RPMI7951 (cell line): ENCODE measurements at places on chromosomes 1 and 21. TPM values are rescaled to one million over a fixed set of nuclear protein-coding genes. Genes with fewer than 3 reads are reported as not detected.

DNA sequence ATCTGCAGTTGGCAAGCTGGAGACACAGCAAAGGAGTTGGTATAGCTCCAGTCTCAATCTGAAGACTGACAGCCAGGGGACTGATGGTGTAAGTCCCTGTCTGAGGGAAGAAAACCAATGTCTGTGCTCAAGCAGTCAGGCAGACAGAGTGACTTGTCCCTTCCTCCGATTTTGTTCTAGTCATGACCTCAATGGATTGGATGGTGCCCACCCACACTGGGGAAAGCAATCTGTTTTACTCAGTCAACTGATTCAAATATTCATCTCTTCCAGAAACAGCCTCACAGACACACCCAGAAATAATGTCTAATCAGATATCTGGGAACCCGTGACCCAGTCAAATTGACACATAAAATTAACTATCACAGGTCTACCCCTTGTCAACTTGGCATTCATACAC, 11.9 kb upstream of the MRPL39 start:
- no peak for DNase-seq

DNA sequence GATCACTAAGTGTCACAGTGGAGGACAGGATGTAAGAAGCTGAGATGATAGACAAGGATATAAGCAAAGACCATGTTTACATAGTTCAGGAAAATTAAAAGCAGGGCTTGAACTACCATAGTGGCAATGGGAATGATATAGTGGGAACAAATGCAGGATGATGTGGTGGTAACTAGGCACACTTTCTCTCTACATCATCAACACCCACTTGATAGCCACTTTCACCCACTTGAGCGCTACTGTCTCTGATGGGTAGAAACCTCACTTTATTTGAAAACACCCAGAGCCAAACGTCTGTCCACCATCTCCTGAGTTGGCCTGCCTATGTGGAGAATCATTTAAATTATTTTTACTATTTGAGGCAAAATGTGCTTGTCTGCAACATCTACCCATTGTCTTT, 305.0 kb upstream of the ST6GALNAC5 start:
- no peak for DNase-seq

GRCh38 chr1:223423641-223424233, 30.5 kb downstream of the CCDC185 start:
- peak; percentile 17 for DNase-seq

The MPZ gene
- total RNA-seq = 0.24 and 0.39 TPM in 2 replicates

- DNase-seq = no peak
Observed at GRCh38 chr1:162385280-162385623, 3.7 kb downstream of the C1orf226 start.

GRCh38 chr1:186183970-186184628, 191.0 kb downstream of the TPR start:
- DNase-seq = peak; percentile 50

- peak; percentile 76 for DNase-seq
Observed at GRCh38 chr1:51575406-51576084, 41.3 kb upstream of the OSBPL9 start.

DNA sequence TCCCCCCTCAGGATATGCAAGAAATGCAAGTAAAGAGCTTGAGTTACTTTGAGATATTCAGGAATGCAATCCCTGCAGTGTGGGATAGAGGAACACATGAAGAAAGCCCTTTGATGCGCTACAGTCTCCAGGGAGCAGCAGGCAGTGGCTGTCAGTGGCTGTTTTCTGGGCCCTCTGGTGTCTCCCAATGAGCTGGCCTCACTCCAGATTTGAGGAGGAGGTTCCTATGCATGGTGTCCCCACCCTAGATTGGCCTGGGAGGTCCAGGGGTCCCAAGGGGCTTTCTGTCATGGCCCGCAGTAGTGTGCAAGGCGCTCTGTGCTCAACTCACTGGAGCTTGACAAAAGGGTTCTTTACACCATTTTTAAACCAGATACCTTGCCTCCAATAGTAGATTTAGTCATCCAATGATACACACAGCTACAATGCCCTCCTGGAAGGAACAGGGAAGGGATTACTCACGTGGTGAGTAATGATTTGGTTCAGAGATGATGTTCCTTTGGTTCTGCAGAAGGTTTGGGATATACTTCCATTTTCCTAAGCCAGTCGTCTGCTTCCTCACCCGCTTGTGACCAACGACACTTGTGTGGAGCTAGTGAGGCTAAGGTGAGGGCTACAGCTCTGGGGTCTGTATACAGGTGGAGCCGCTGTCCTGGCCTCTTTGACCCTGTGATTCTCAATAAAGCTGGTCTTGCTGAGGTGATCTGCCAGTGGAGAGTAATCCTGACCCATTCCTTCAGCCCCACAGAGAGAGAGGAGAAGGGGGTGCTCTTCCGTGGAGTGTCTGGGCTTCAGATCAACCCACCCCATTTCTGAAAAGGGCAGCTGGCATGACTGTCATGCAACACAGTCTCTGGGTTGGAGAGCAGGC, 6.6 kb downstream of the BATF3 start:
- peak; percentile 75 for DNase-seq

DNA sequence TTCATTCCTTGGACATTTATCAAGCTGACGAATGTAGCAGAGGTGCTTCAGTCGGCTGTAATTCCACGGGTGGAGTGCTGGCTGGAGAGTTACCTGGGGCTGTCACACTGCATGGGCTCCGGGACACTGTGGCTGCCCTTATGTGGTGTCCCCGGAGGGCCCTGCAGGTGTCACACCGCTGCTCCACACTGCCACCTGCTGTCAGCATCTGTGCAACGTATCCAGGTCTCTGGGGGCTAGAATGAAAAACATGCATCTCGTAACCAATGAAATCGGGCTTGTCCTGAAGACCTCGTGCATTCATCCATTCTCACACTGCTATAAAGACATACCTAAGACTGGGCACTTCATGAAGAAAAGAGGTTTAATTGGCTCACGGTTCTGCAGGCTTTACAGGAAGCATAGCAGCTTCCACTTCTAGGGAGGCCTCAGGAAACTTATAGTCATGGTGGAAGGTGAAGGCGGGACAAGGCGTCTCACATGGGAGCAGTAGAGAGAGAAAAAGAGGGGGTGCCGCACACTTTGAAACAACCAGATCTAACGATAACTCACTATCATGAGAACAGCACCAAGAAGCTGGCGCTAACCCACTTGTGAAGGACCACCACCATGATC, 46.7 kb upstream of the PCBP3 start:
- DNase-seq = peak; percentile 36

DNA sequence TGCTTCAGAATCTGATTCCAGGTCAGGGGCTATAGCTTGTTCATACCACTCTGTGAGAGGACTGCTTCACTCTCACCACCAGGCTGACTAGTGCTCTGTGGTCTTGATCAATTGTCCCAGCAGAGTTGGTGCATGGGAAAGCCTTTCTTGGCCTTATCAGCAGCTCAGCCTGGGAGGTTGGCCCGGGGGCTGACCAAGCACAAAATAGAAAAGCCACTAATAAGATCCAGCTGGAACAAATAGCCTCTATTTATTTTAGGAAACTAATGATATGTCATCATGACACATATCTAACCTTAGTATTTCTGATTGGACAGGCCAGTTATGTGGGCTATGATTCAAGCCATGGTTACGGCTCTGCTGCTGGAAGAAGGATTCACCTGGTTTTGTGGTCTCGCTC, 134.2 kb downstream of the GDAP2 start:
- peak; percentile 96 for DNase-seq

DNA sequence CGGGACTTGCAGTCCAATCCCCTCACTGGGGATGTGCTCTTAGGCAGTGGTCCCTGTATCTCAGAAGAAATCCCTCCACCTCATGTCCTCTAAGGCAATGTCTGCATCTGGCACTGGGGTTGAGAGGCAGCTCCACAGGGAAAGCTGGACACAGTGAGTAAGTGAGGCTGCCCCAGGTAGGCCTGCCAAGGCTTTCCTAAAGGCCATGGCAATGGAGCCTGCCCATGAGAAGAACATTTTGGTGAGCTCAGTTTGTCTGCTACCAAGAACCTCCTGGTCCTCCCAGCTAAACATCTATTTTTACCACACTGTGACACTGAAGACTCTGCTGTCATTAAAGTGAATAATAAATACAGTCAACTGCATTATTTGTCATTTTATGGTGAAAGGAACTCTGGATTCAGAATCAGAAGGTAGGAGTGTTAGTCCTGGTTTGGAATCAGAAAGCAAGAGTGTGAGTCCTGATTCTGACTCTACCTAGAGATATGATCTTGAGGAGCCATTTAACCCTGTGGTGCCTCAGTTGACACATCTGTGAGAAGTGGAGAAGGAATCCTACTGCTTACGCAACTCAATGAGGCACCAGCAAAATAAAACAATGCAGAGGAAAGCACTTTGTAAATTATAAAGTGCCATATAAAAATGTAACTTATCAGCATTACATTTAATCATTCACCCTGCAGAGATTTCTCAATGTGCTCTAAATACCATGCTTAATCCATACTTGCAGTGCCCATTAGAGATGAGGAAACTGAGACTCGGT, 41.0 kb downstream of the TBX15 start:
- DNase-seq = no peak

The OR10Z1 gene
- total RNA-seq = not detected in 2 replicates

GRCh38 chr1:1461721-1462317, 9.7 kb upstream of the ATAD3B start:
- no peak for DNase-seq

DNA sequence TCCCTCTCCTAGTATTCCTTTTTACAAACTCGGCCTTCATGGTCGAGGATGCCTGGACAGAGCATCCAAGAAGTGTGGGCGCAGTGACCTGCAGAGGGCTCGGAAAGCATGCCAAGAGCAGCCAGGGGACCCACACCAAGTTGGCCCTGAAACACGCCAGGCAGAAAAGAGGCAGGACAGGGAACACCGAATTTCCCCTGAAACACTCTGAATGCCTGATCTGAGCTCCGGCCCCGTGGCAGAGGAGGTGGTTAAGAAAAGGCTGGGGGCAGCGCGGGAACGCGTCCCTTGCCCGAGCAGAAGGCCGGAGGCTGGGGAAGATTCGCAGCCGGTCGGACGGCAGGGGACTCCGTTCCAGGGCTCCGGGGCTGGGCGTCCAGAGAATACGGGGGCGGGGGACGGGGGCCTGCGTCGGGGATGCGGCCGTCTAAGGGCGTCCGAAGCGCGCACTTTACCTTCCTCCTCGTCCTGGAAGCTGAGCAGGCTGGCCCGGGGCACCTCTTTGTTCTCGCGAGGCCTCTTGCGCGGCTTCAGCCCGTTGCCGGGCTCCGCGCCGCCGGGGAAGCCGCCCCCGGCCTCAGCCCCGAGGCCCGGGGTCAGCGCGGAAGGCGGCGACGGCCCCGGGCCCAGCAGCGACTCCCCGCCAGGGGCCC, 558 bp downstream of the PAXBP1 start:
- peak; percentile 59 for DNase-seq

The PDPN gene
- total RNA-seq = 1.6 and 2.0 TPM in 2 replicates

DNA sequence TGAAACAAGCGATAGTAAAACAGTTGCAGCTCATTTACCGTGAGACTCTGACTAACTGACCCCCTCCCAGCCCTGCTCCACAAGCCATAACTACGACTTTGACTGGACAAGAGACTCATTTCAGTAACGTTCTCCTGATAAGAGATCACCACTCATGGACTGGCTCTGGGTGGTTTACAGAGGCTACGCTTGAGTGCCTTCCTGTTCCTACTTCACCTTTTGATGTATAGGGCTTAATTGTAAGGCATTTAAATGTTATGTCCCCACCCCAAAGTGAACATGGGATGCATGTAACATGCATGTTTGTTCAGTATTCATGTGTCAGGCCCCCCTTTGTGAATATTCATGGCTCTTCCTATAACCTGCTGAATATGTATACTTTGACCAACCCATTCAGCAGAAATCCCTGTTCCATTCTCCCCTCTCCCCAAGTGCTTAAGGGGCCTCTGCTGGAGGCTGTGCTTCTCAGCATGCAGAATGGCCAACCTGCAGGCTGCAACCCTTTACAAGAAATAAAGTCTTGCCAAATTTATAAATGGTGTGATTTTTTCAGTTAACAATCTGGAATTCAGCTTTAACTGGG, 50.7 kb upstream of the SPOCD1 start:
- DNase-seq = no peak

- DNase-seq = no peak
Observed at GRCh38 chr1:3688356-3689137, 36.2 kb downstream of the TP73 start.

- DNase-seq = peak; percentile 27
Observed at GRCh38 chr1:185406006-185406690, 89.1 kb upstream of the IVNS1ABP start.

GRCh38 chr21:41678016-41678923, 88.6 kb downstream of the RIPK4 start:
- peak; percentile 26 for DNase-seq

The RSPO1 gene
- total RNA-seq = 0.10 TPM in 1 of 2 replicates, not detected in the other

- no peak for DNase-seq
Observed at GRCh38 chr1:168235548-168235885, 9.7 kb downstream of the SFT2D2 start.

DNA sequence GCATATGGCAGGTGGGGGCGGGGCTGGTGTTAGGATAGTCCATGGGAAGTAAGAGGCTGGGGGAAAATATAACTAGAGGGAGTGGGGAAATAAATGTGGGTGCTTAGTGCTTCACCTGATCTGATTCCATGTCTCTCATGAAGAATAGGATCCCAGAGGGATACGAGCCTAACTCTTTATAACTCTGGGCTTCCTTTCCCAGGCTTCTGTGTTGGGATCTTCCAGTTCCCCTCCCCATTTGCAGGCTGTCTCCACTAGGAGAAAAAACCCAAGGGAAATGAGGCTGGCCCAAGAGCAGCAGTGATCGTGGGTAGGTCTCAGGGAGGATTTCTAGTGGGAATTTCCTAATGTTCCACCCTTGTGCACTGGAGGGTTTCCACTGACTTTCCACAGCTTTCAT, 1.6 kb downstream of the KCNJ9 start:
- DNase-seq = no peak

DNA sequence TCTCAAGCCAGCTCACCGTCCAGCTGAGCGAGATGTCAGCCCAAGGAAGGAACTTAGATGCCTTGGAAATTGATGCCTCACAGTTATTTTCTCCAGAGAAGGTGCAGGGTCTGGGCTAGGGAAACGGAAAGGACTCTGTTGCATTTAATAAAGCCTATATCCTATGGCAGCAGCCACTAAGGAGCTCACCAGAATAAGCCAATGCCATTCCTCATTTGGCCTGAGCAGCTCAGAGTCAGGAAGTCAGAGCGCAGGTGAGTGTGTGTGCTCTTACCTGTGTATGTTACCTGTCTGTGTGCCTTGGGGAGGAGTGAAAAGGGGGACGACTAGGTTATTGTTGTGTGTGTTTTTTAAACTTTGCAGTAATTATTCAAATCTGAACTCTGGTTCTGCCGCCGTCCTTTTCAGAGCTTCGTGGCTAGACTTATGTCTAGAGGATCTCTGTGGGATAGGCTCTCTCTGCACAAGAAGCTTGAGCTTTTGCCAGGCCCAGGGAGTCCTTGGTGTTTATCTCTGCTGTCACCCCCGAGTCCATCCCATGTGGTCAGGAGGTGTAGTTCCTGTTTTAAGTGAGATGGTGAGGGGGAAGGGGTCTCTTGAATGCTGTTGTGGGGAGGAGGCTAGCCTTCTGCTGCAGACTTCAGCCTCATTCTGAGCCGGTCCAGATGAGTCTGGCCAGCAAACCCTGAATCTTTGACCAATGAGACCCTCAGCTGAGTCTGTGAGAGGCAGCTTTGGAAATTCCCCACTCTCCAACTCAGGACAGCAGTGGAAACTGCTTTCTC, 2.4 kb downstream of the TMCC2 start:
- no peak for DNase-seq

- DNase-seq = no peak
Observed at GRCh38 chr1:52558941-52559340, 6.0 kb upstream of the TUT4 start.

- DNase-seq = no peak
Observed at GRCh38 chr1:116814926-116815723, 60.9 kb downstream of the CD2 start.
